ENCODE measurements at places on chromosomes 4 and X.

GRCh38 chrX:56763556-56764152 lies 34.6 kb downstream of the NBDY start:
- DNase-seq: no peak

DNA sequence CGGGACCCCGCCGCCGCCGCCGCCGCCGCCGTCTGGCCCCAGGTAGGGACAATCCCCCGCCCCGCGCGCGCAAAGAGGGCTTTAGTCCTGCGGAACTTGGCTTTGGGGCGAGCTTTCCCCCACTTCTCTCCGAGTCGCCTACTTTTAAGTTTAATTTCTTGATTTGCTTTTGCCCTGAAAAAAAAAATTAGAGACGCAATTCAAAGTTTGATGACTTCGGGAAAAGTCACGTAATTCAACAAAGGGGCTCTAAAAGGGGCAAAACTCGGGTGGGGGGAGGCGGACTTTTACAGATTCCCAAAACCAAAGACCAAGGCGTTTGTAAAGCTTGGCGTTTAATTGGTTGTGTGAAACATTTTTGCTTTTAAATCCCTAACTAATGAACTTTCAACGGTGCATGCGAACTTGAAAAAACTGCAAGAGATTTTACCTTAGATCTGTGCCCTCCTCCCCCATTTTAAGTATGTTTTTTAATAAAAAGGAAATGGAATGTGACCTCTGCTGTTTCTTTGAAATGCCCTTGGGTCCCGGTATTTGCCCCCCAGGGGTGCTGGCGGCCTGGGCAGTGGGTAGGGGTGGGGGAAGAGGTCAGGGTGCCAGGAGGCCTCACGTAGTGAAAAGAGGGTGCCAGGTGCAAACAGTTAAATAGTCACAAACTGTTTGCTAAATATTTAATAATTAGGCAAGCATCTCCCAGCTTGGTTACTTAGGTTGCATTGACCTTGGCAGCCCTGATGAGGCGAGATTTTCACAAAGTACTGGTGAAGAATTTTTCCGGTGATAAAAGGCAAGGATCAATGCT lies 209.7 kb downstream of the NWD2 start:
- no peak for DNase-seq

DNA sequence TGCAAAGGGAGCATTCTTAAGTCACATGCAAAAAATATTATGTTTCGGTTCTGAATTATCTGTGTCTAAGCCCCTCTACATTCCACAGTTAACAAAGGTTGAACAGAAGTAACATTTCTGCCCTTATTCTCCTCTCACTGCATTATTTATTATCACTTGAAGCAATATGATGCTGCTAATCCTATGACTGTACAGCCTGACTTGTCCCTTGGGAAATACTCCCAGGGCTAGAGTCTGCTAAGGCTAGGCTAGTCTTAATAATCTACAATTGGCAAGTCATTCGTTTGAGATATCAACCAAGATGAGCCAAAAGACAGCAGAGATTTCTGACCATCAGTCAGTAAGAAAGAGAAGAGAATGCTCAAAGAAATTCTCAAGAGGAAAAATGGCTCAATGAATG lies 226.9 kb upstream of the HCCS start:
- no peak for DNase-seq

- DNase-seq: no peak
These were observed 824 bp upstream of the HMGB3 start for GRCh38 chrX:150982235-150982787.

GRCh38 chr4:136865526-136865925 lies 666.8 kb downstream of the PCDH18 start:
- no peak for DNase-seq

- no peak for DNase-seq
These were observed 124.3 kb downstream of the C4orf33 start for GRCh38 chr4:129220254-129220653.

GRCh38 chrX:7941390-7942042 lies 14.3 kb upstream of the PNPLA4 start:
- no peak for DNase-seq

GRCh38 chr4:146488495-146489174 lies 33.1 kb downstream of the SLC10A7 start:
- no peak for DNase-seq

DNA sequence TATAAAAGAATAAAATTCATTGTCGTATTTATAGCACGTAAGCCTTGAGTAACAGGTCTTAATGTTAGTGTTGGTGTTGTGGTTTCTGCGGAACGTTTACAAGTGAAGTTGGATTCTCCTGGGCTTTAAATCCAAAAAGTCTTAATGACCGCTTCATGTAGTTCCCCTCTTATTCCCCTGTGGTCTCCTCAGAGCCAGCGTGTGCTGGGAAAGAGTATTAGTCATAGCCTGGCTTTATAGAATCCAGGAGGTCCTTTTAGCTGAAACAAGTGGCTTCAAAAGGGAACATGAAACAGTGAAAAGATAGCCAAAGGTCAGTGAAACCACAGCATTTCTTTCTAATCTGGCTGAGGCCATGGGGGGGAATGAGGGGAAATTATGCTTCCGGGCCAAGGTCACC lies 79.1 kb downstream of the CLCN4 start:
- no peak for DNase-seq

DNA sequence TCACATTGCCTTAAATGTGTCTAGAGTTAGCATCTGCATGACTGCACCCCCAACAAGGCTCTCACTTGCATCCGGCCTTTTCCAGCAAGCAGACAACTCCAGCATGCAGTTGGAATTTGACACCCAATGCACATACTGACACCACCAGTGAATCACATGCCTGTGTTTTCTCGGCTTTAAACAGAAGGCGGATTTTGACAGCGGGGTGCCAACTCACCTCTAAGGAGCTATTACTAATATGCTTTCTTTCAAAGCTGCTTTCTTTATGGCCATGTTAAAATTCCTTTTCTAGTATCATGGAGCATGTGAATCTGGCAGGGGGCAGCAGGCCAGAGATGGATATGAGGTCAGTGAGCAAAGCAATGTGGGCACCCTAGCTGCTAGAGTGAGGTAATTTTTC lies 78.0 kb upstream of the CLNK start:
- DNase-seq: no peak

GRCh38 chr4:138802499-138802898 lies 213.1 kb upstream of the NOCT start:
- no peak for DNase-seq

GRCh38 chr4:46432923-46433322 lies 43.0 kb upstream of the GABRA2 start:
- DNase-seq: no peak

- DNase-seq: no peak
These were observed 88.0 kb downstream of the GUCY2F start for GRCh38 chrX:109393859-109394258.

DNA sequence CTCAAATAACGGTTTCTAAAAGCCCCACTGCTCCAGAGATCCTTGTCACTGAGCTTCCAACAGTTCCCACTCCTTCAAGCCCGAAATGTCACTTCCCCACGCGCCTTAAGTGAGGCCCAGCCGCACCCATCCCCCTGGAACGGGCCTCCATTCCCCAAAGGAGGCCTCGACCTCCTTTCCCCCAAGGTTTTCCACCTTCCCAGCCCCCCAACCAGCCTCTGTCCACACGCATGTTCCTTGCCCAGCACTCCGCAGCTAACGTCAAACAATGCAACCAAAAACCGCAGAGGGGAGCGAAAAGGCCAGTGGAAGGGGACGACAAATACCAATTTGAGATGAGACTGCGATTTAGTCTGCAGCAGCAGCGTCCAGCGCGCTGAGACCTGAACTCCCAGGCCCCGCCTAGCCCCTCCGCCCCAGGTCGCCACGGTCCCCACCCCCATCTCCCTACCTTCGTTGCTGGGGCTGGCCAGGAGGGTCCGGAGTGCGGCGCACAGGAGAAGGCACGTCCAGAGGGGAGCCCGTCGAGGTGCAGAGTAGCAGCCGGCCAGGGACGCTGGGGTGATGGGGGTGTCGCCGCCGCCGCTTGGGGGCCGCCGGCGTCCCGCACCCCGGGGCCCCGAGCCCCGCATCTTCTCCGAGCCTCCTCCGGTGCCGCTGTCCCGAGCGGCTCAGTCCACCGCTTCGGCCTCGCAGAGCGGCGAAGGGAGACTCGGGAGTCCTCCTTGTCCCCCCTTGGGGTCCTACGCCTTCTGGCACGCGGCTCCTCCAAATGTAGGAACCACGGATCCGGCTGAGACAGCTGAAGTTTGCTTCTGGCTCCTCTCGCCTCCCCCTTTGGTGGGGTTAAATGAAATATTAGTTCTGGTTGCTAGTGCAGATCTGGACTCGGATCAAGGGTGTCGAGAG lies 924 bp downstream of the EPHA5 start:
- no peak for DNase-seq

- DNase-seq: peak; percentile 27
These were observed 293.1 kb downstream of the CAMK2D start for GRCh38 chr4:113468165-113469022.

GRCh38 chr4:151184523-151185458 lies 85.4 kb downstream of the RPS3A start:
- no peak for DNase-seq

GRCh38 chr4:132203618-132204017 lies 945.5 kb upstream of the PCDH10 start:
- no peak for DNase-seq

GRCh38 chrX:79133904-79134303 lies 10.6 kb upstream of the GPR174 start:
- no peak for DNase-seq

DNA sequence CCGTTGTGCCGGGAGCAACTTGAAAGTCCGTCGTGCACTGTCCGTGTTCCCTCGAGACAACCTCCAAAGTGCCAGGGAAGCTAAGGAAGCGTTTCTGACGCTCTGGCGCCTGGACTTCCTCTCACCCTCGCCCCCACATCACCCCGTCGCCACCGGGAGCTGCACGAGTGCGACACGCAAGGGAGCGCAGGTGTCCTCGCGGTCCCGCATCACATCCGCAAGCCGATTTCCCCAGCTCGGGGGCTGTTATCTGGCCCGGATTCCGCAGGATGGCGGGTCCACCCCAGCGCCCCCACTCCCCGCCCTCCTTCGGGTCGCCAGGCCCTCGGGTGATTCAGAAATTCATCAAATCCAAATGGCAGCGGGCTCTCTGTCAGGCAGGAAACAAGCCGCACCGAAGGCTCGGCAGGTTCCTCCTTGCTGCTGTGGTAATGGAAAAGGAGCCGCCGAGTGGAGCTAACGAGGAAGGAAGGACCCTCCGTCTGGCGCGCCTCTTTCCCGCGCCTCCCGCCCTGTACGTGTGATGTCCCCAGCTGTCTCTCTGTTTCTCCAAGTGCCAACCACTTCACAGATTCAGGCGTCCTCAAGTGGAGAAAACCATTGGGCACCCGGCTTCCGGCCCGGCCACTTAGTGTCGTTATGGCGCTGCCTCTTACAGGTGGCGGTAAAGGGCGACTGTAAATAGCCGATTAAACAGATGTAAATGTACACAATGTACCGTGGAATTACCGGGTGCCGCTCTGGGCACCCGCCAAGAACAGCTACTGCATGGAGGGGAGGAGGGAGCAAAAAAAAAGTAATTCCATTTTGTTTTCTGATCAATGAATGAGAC lies 921 bp upstream of the SETD7 start:
- peak; percentile 76 for DNase-seq

DNA sequence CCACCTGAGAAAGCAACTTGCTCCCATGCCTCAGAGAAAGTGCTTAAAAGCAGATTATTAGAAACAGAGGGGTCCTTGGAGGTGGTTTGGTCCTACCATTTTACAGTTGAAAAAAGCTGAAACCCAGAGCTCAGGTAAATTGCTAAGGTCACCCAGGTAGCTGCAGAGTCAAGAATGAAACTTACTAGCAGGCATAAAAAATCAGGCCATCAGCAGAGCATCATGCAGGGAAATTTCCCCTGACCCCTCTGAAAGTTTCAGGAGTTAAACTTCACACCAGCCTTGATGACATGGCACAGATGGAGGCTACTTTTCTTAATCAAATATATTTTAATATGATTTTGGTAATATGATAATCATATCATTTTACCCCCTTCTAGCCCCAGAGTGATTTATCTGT lies 70.3 kb downstream of the IRF2 start:
- DNase-seq: no peak

DNA sequence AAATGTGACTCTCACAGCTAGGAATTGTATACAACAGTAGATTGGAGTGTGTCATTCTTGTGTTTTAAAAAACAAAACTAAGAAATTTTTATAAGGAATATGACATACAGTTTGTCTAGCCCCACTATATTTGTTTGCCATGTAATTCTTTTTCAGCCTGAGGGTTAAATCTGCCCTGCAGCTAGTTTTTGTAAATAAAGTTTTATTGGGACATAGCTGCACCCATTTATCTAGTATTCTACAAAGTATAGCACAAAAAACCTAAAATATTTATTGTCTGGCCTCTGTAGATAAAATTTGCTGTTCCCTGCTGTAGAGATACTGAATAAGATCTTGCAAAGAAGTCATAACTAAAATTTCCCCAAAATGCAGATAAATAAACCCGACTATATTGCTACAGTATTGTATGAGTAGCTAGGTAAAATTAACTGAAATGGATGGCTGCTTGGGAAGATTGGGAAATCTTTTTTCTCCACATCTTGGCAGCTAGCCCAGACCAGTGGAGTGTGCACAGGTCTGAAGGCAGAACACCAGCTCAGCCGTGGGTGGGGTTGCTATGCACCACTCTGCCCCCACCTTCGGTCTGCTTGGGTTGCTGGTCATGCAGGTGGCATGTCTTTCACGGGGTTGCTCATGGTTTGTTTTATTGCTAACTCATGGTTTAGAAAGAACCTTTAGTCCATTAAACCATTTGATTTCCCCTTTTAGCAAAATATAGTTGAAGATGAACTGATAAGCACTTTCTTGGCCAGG lies 127.9 kb downstream of the KLHL8 start:
- DNase-seq: no peak

DNA sequence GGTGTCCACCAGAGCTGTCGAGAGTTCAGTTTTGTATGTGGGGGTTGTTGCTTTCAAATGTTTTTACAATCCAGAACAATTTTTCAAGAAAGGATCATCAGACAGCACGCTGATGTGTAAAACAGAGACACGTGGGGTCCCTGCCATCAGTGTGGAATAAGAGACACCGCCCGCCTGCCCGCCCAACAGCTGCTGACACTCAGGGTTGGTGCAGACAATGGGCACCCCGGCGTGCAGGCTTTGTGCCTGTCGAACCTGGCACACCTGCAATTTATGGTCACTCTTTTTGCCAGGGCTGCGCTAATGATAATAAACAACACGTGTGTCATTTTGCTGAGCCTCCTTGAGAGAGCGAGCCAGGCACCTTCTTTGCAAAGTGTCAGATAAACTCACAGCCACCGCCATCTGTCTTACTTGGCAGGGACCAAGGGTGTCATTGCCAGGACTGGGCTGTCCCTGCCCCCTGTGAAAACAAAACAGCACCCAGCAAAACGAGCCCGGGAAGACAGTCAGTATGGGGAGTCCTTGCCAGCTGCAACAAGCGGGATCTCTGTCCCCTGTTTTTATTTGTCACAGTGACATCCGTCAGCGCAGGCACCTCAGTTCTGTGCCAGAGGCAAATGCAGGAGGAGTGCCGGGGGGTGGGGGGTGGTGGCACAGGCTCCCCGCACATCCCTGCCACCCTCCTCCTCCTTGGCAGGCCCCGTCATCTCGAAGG lies 69.1 kb downstream of the PSAPL1 start:
- peak; percentile 26 for DNase-seq

DNA sequence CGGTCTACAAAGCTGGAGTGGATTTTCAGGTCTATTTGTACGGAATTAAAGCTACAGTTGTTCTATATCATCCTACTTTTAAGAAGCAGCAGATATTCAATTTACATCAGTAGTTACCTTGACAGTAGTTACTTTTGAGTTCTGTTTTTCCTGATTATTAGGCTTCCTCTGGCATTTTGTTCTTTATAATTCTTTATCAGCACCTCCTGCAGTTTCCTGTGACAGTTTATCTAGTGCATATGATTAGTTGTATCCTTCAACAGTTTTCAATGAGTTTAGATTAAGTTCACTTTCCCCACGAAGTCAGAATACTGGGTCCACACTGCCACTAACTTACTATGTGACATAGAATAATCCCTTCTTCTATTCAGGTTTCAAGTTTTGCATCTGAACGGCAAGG lies 71.7 kb downstream of the IDS start:
- no peak for DNase-seq

All from C1 segment of cervical spinal cord (tissue), 14 donors.